HCT116 (cell line): ENCODE measurements at places on chromosomes 16 and 17.

- no peaks in the 10 kb centered on the region for H3K4me1 ChIP-seq
- H3K27ac ChIP-seq = no peak overlapping the region
- H3K4me3 ChIP-seq = no peak overlapping the region
- DNase-seq = no peak
Observed at GRCh38 chr16:50932348-50932935, 190.6 kb downstream of the CYLD start.

DNA sequence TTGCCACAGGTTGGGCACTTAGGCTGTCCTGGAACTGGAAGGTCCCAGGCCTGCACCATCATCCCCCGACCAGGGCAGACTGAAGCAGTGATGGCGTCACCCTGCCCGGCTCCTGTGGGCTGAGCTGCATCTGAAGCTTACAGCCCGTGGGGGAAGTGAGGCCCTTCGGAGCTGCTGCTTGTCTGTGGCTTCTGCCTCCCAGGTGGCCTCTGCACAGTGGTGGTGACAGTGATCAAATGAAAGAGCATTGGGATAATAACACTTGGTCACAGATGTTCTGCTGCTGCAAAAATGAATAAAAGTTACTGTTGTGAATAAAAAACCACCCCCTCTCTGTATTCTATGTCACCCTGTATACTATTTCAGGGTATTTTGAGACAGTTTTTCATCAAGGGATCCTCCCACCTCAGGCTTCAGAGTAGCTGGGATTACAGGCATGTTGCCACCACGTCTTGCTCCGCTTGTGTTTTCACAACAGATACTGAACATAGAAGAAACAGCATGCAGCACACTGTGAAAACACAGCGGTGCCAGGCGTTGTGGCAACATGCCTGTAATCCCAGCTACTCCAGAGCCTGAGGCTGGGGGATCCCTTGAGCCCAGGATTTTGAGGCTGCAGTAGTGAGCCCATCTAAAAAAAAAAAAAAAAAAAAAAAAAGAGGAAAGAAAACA is 165.0 kb downstream of the LGALS9B start:
- no peak for DNase-seq
- no peaks in the 10 kb centered on the region for H3K4me1 ChIP-seq
- no peak overlapping the region for H3K27ac ChIP-seq
- no peaks in the 10 kb centered on the region for H3K27me3 ChIP-seq
- no peak overlapping the region for H3K4me3 ChIP-seq

DNA sequence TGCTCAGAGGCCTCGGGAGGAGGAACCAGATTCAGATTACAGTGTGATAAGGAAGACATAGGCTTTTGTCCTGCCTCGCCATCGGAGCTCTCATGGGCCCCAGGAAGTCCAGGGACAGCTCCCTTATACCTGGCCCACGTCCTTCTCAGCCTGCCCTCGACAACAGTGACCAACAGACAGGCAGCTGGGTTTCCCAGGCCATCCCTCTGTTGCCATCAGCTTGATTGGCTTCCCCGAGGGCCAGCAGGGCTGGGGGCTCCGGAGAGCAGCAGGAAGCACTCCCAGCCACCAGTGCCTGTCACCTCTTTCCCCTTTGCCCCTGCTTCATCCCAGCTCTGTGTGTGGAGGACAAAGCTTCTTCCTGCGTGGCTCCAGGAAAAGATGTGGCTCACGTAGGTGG is 17.6 kb downstream of the CD300A start:
- H3K27ac ChIP-seq = no peak overlapping the region
- no peaks in the 10 kb centered on the region for H3K36me3 ChIP-seq
- no peak for DNase-seq
- no peaks in the 10 kb centered on the region for H3K4me1 ChIP-seq
- no peak overlapping the region for H3K4me3 ChIP-seq

DNA sequence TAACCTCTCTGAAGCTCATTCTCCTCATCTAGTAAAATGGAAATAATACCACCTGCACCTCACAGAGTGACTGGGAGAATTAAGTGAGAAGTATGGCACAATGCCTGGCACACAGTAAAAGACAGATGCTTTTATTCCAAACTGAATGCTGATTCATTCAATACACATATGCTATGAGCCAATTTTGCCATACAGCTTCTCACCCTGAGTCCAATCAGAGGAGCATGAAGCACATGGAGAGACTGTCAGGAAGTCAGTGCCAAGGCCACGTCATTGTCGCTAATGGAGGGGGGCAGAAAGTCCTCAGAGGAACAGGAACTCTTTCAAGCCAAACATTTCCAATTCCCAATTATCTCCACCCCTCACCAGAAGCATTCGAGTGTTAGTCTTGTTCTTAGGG is 11.6 kb downstream of the MKS1 start:
- H3K27ac ChIP-seq = no peak overlapping the region
- peaks cover 5% of the 10 kb centered on the region; the same call in 1 of the 2 replicates for H3K36me3 ChIP-seq
- H3K4me1 ChIP-seq = no peaks in the 10 kb centered on the region
- H3K27me3 ChIP-seq = no peaks in the 10 kb centered on the region
- DNase-seq = no peak
- H3K4me3 ChIP-seq = no peak overlapping the region

GRCh38 chr16:88004391-88004790 is 53.2 kb downstream of the BANP start:
- H3K4me1 ChIP-seq = no peaks in the 10 kb centered on the region
- no peak for DNase-seq
- no peak overlapping the region for H3K4me3 ChIP-seq
- H3K36me3 ChIP-seq = no peaks in the 10 kb centered on the region; the same call in none of the 2 replicates
- H3K27ac ChIP-seq = no peak overlapping the region

DNA sequence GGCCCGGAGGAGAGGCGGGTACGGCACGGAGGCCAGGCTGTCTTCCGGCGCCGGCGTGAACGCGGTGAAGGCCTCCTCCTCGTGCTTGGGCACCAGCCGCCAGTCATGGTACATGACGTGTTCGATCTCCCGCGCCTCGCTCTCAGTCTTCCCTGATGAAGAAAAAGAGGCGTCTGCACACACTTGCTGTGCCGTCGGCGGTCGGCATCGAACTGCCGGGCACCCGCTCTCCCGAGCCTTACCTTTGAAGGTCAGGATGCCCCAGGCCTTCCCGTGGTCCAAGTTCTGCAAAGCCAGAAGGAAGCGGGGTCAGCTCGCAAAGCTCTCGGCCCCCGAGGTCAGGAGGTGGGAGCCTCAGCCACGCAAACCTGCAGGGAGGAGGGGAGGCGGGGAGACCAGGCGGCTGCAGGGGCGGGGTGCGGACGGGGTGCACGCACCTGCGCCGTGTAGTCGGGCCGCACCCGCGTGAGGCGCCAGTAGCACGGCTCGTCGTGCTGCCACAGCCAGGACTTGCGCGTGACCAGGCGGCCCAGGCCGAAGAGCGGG is at the start of gene EME2:
TSS of gene EME2 (plus strand) at position 449 of the 546 bp plus-strand sequence. CDS start 418 bp downstream, outside the sequence.
- peaks cover 29% of the 10 kb centered on the region for H3K4me1 ChIP-seq
- peak within 1 kb of the TSS; percentile 95 for H3K27ac ChIP-seq

DNA sequence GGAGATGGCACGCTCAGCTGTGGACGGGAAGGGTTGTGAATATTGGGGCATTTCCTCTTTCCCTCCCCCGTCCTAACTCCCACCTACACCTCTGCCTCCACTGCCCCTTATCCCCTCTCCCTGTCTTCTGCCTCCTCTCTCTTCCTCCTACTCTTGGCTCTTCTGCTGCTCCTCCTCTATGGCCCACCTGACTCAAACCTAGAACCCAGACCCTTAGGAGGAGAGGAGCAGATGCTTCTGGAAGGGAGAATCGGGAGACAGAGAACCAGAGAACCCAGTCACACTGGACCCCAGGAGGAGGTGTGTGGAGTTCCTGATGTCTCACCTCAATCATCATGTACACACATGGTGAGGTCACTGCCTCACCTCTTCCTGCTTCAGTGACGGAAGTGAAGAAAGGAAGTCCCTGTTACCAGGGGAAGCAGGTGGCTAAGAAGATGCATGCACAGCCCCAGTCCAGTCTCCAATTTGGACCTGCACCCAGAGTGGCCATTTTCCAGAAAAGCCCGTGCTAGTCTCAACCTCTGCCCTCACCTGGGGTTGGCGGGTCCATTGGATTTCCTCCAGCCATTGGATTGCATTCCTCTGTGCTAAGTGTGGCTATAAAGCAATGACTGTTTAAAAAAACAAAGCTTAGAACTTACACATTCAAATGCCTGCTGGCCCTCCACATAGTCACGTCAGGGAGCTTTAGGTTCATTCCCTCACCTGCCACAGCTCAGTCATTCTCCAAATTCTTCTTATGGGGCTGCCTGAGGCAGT is 4.0 kb downstream of the RNF222 start:
- H3K4me1 ChIP-seq = no peaks in the 10 kb centered on the region
- no peak overlapping the region for H3K27ac ChIP-seq
- H3K4me3 ChIP-seq = no peak overlapping the region
- H3K36me3 ChIP-seq = no peaks in the 10 kb centered on the region
- no peak for DNase-seq
- no peaks in the 10 kb centered on the region for H3K27me3 ChIP-seq

DNA sequence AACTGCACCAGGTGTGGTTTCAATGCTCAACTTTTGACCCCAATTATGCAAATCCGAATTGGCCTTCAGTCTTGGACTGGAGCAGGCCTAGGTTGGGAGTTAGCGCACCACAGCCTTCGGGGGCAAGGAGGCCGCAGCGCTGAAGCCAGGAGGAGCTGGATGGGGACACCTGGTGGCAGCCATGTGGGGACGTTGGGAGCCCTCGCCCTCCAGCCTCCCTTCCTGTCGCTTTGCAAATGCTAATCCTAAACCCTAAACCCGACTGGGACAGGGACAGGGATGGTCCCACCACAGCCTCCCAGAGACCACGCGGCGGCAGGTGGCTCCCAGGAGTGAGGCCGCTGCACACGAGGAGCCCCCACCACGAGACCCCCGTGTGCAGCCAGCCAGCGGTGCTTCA is 58.7 kb downstream of the KLHDC4 start:
- H3K36me3 ChIP-seq = peaks cover 33% of the 10 kb centered on the region; the same call in 1 of the 2 replicates
- no peak for DNase-seq
- H3K27me3 ChIP-seq = no peaks in the 10 kb centered on the region
- no peak overlapping the region for H3K27ac ChIP-seq
- H3K4me3 ChIP-seq = no peak overlapping the region

- no peak overlapping the region for H3K27ac ChIP-seq
- DNase-seq = no peak
- no peaks in the 10 kb centered on the region for H3K4me1 ChIP-seq
- no peaks in the 10 kb centered on the region for H3K36me3 ChIP-seq
- no peaks in the 10 kb centered on the region for H3K27me3 ChIP-seq
- no peak overlapping the region for H3K4me3 ChIP-seq
Observed at GRCh38 chr16:66335704-66336329, 30.7 kb upstream of the CDH5 start.

DNA sequence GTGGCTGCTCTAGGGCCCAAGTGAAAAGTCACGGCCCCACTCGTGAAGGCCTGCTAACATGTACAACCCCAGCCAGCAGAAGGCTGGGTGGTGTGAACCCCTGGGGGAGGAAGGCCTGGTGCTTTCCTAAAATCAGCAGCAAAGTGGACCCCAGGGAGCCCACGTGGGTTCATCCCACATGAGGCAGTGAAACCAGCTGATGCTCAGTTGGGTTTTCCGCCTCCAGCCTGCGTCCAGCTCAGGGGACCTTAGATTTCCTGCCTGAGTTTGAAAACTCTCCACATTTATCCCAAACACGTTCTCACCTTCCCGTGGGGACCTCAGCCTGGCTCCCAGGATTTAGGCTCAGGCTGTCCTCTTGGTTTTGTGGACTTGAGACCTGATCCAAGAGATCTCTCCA is 85.8 kb downstream of the SOCS1 start:
- H3K36me3 ChIP-seq = no peaks in the 10 kb centered on the region
- no peak overlapping the region for H3K4me3 ChIP-seq
- H3K27ac ChIP-seq = no peak overlapping the region
- no peaks in the 10 kb centered on the region for H3K27me3 ChIP-seq

GRCh38 chr16:28495098-28495793 is 803 bp downstream of the APOBR start:
- no peaks in the 10 kb centered on the region for H3K27me3 ChIP-seq
- H3K4me3 ChIP-seq = no peak overlapping the region
- peaks cover 12% of the 10 kb centered on the region for H3K4me1 ChIP-seq
- H3K27ac ChIP-seq = no peak overlapping the region
- H3K36me3 ChIP-seq = no peaks in the 10 kb centered on the region

GRCh38 chr16:50741225-50741780 is 583 bp upstream of the CYLD start:
- no peaks in the 10 kb centered on the region for H3K36me3 ChIP-seq
- H3K4me3 ChIP-seq = peak overlapping the region; percentile 69
- H3K27me3 ChIP-seq = no peaks in the 10 kb centered on the region
- no peak for DNase-seq

DNA sequence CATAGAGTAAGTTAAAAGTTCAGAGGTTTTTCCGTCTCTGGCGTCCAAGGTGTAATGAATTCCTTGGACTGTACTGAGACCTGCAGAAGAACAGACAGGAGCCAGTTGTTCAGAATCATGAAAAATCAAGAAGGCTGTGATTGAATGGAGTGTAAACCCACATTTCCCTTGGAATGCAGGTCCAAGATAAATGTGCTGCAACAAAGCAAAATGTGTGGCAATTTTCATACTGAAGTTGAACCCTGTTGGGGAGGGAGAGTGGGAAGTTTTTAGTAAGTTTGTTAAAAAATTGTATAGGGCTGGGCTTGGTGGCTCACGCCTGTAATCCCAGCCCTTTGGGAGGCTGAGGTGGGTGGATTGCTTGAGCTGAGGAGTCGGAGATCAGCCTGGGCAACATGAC is 21.4 kb downstream of the GGNBP2 start:
- H3K27ac ChIP-seq = no peak overlapping the region
- no peak overlapping the region for H3K4me3 ChIP-seq
- H3K27me3 ChIP-seq = no peaks in the 10 kb centered on the region
- DNase-seq = no peak

DNA sequence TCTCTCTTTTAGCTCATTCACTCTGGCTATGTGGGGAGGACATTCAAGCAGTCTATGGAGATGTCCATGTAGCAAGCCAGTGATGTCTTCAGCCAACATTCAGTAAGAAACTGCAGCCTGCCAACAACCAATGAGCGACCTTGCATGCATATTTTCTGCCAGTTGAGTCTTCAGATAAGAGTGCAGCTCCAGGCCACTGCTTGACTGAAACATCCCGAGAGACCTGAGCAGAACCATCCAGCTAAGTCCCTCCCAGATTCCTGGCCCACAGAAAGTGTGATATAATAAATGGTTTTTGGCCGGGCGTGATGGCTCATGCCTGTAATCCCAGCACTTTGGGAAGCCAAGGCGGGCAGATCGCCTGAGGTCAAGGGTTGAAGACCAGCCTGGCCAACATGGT is 10.5 kb upstream of the C17orf58 start:
- no peaks in the 10 kb centered on the region for H3K27me3 ChIP-seq
- no peaks in the 10 kb centered on the region; the same call in 1 of the 2 replicates for H3K4me1 ChIP-seq
- no peak overlapping the region for H3K4me3 ChIP-seq
- H3K27ac ChIP-seq = no peak overlapping the region
